ENCODE measurements at places on chromosomes 16 and 17. TPM values are rescaled to one million over a fixed set of nuclear protein-coding genes. Genes with fewer than 3 reads are reported as not detected.

The SMPD3 gene
- total RNA-seq = 0.04 TPM

- DNase-seq = peak; percentile 38
Measured at GRCh38 chr17:35373984-35374765, 754 bp upstream of the SLFN11 start.

DNA sequence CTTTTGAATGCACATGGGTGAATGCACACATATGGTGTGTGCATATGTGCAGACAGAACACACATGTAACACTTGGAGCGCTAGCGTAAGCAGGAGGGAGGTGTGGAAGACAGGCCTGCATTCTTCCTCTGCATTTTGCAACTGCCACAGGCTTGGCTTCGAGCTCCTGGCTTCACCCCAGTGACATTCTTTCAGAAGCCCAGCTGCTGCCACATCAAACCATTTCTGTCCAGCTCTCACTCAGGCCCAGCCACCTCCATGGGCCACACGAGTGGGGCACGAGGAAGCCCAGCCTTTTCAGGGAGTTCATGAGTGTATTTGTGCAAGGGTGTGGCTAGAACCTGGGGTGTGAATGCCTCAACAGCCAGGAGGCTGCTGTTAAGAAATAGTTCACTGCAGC is 18.8 kb downstream of the LGALS3BP start:
- no peak for DNase-seq

The ACADVL gene
- 44.6 TPM for total RNA-seq

- peak; percentile 64 for DNase-seq
Measured at GRCh38 chr17:66570447-66571195, 264.3 kb upstream of the CACNG5 start.

All from SJCRH30 (cell line).